ENCODE measurements at places on chromosomes 4 and X.

- no peak for DNase-seq
Observed at GRCh38 chrX:16240231-16240905, 73.1 kb downstream of the MAGEB17 start.

- DNase-seq = no peak
Observed at GRCh38 chrX:119636419-119636818, 30.2 kb upstream of the NKRF start.

DNA sequence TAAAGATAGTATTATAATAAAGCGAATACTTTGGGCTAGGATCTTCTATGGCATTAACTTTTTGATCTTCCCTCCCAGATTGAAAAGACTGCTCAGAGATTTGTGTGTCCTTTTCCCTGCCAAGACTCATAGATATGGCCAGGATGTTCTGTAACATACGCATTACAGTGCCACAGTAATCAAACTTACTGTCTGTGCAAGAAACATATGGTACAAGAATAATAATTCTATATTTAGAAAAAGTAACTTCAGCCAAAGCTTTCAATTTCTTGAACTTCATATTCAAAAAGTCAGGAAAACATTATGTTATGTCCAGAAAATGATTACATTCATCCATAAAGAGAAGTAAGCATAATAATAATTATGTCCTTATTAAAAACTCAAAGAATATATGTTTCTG is 100.9 kb upstream of the GUCY1A1 start:
- no peak for DNase-seq

- peak; percentile 70 for DNase-seq
Observed at GRCh38 chr4:23878912-23879732, 10.7 kb downstream of the PPARGC1A start.

DNA sequence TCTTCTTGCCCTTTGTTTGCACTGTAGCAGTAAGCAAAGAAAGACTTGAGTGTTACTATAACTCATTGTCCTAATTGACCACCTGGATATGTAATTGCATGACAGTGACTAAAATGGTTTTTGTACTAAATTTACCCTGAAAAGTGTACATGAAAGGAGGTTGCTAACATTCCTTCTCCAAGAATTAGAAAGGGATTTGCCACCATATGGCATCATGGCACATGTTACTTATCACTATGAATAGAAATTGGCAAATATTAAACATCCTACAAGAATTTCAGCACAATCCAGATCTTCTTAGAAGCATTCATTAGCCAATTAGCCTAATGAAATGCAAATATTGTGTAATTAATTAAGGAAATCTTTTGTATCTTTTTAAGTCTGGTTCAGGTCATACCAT is 834.2 kb downstream of the STPG2 start:
- DNase-seq = no peak

- DNase-seq = no peak
Observed at GRCh38 chr4:2799971-2800690, 7.2 kb downstream of the SH3BP2 start.

GRCh38 chr4:99938243-99938753 is 8.1 kb downstream of the DNAJB14 start:
- no peak for DNase-seq

- peak; percentile 72 for DNase-seq
Observed at GRCh38 chr4:127239902-127240763, 392.6 kb upstream of the INTU start.

DNA sequence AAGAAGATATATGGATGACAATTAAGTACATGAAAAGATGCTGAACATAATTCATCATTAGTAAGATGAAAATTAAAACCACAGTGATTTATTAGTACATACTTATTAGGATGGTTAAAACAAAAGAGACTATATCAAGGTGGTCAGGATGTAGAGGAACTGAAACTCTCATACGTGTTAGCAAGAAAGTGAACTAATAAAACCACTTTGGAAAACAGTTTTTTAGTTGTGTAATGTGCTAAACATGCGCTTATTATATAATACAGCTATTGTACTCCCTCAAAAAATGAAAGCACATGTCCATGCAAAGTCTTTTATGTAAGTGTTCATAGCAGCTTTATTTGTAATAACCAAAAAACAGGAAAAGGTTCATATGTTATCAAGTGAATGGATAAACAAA is 89.9 kb upstream of the KCTD8 start:
- DNase-seq = no peak

DNA sequence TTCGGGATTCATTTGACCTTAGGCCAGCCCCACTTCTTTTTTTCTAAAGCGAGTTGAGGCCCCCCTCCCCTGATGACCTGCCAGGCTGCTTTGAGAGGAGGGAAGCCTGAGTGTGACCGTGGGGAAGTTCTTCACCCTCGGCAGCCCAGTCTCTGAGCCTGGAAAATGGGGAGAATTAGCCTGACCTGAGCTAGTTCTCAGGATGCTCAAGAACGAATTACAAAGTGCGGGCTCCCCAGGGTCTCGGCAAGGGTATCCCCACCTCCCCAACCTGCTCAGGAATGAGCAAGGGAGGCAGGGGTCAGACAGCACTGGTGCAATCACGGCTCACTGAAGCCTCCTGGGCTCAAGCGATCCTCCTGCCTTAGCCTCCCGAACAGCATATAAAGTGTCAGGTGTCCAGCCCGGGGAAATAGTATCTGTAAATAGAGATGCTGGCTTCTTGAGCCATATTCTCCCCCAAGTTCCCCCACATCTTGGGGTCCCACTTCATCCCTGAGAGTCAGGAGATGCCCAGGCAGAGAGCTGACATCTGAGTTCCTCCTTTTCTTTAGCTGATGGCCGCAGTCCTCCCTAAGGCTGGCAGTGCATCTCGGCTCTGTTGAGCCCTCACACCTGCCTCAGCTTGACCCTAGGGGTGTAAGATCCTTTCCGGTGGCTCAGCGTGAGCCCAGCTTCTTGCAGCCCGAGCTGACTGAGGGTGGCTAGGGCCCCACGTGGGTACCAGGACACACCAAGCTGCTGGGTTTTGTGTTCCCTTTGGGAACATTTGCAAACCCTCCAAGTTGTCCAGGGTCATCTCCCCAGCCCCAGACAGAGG is 1.6 kb downstream of the DUSP9 start:
- no peak for DNase-seq

DNA sequence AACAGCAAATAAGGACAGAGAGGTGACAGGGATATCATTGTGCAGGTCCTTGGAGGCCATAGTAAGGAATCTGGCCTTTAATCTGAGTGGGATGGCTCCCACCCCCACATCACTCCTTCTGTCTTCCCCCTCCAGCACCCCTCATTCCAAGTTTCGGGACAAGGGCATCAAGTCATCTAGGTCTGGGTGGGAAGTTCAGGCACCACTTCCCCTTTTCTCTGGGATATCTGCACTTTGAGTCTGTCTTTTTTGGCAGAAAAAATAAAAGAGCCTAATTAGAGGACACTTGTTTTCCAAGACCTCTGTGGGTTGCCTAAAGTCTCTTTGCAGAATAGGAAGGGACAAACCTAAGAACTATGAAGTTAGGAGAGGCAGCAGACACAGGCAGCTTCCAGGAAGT is 60.1 kb downstream of the FUNDC1 start:
- DNase-seq = no peak

DNA sequence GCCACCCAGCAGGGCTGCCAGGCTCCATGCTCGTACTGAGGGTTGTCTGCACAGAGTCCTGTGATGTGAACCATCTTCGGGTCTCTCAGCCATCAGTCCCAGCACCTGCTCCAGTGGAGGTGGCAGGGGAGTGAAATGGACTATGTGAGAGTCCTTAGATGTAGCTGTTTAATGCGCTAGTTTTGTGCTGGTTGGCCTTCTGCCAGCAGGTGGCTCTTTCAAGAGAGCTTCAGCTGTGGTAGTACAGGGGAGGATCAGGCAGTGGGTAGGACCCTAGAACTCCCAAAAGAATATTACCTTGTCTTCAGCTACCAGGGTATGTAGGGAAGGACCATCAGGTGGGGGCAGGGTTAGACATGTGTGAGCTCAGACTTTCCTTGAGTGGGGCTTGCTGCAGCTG is 1066.0 kb downstream of the GLUD2 start:
- DNase-seq = no peak

DNA sequence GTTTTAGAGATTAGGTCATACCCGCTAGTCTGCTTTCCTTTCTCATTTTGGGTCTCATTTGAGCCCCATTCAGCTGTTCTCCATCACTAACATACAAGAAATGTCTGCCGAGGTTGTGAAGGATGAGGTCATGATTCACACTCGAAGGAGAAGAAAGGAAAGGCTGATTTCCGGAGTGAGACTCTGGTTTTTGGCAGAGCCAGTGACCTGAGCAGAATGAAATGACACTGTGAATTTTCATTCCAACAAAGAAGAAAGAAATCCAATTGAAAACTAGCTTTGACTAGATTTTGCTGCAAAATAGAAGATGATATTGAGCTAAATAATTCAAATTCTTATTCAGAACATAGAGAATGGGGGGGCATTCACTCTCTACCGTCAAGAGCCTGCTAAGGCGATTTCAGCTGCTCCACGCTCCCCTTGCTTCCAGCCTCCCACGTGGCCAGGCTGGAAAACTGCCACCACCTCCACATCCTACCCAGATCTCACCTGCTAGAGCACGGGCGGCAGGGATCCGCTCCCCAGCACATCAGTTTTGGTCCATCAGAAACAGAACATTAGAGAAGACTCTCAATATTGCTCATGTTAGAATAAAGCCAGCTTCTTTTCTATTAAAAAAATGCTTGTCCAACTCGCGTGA is 39.0 kb downstream of the F11 start:
- no peak for DNase-seq

GRCh38 chr4:4985036-4985435 is 34.2 kb downstream of the CYTL1 start:
- no peak for DNase-seq

DNA sequence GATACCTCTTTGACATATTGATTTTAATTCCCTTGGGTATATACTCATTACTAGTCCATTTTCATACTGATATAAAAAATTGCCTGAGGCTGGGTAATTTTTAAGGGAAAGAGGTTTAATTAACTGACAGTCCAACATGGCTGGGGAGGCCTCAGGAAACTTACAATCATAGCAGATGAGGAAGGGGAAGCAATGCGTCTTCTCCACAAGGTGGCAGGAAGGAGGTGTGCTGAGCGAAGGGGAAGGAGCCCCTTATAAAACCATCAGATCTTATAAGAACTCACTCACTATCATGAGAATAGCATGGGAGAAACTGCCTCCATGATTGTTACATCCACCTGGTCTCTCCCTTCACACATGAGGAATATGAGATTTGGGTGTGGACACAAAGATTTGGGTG is 42.4 kb downstream of the MSX1 start:
- DNase-seq = no peak

DNA sequence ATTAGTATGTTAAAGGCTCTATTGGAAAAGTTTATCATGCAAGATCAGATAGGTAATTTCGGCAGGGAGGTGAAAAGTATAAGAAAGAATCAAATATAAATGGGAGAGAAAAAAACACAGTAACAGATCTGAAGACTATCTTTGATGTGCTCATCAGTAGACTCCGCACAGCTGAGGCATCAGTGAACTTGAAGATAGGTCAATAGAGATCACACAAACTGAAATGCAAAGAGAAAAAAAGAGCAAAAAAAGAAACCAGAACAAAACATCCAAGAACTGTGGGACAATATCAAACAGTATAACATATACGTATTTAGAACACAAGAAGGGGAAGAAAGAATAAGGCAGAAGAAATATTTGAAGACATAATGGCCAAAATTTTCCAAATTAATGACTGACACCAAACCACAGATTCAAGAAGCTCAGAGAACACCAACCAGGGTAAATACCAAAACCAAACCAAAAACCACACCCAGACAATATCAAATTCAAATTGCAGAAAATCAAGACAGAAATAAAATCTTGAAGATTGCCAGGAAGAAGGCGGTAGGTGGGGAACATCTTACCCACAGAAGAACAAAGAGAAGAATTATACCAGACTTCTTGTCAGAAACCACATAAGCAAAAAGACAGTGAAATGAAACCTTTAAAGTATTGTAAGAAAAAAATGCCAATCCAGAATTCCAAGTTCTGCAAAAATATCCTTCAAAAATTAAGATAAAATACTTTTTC is 29.1 kb downstream of the PFKFB1 start:
- no peak for DNase-seq

- DNase-seq = peak; percentile 57
Observed at GRCh38 chr4:3792813-3793212, 26.6 kb downstream of the ADRA2C start.

DNA sequence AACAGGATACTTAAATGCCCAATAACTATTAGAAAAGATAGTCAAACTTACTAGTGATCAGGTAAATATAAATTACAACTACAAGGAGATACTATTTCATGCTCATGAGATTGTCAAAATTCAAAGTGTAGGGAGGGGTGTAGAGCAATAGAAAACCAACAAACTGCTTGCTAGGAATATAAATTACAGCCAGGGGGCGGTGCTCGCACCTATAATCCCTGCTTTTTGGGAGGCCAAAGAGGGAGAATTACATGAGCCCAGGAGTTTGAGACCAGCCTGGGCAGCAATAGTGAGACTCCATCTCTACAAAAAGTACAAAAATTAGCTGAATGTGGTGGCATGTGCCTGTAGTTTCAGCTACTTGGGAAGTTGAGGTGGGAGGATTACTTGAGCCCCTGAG is 556.5 kb upstream of the NR3C2 start:
- peak; percentile 52 for DNase-seq

DNA sequence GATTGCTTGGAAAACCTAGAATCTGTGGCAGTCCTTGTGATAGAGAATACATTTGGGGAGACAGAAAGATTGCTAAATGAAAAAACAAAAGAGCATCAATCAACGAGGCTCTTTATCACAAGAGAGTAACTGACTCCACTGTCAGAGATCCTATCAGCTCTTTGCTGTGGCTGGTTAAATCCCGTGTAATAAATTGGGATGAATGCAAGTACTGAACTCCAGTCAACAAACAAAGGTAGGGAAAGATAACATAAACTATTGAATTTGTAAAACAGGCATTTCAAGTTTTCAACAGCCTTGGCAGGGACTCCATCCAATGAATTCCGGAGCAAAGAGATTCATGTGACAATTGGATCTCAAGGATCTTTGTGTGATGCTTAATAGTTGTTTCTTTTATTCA is 21.3 kb downstream of the MMRN1 start:
- DNase-seq = peak; percentile 76

DNA sequence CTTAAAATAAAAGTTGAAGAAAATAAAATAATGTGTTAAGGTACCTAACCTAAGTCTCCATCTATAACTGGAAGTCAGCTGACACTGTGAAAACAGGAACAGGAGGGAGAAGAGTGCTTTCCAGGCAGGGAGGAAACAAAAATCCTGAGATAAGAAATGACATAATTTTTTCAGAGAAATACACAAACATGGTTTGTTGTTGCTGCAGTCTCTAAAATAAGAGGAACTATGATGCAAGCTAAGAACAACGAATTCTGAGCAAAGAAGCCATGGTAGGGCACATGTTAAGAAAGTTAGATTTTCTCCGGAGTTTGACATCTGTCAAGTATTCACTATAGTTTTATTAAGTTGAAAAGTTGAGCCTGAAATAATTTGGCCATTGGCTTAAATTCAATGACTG is 26.9 kb downstream of the PAPSS1 start:
- DNase-seq = no peak

GRCh38 chrX:130120746-130121504 is 10.6 kb upstream of the ELF4 start:
- DNase-seq = peak; percentile 53

DNA sequence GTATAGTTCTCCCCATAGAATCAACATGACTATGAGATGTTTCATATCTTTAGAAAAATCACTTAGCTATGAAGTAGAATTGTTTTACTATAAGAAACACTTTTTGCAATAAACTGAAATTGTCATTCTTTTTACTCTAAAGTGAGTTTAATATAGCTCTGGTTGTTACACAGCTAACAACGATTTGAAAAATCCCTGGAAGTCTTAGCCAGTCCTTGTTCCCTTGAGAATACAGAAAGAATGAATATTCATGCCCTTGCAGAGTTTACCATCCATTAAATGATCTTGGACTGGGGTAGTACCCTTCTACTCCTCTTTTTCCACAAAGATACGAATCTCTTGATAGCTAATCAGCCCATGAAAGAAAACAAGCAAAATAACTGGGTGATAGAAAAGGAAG is 141.8 kb downstream of the JADE1 start:
- no peak for DNase-seq

All from SK-MEL-5 (cell line).